Stimulated activated CD4-positive, alpha-beta T cell treated with anti-CD3 and anti-CD28 coated beads, Interleukin-4, amount 100 ng/mL, for 4 hours (primary cell): ENCODE measurements at places on chromosomes 7 and 10.

- DNase-seq = peak; percentile 57
These were observed 1.8 kb downstream of the HNRNPF start for GRCh38 chr10:43407148-43407575.

DNA sequence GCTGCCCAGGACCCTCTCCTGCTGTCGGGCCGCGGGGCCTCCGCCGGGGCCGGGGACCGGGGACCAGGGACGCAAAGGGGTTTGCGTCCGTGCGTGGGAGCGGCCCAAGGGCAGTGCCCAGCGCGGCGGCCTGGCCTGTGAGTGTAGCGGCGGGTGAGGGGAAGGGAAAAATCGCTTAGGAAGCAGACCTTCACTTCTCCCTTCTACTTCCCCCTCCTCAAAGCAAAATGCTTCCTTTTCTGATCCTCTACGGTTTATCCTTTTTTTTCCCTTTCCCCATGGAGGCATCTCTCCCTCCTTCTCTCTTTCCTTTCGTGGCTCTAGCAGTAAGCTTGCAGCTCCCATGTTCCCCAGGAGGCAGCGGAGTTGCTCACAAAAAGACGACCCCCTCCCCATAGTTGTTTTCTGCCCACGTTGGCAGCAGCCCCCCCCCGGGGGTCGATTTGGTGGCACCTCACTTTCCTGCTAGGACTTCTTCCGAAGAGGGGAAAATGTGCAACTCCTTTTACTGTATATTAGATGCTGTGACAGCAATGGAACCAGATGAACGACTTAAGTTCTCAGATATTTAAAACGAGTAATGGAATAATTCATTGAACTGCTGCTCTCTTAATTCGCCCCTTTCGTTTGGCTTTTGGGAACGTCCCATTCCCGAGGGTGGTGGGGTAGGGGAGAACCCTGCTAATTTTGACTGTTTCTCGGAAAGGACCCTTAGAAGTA, 724 bp downstream of the CAPZA2 start:
- no peak for DNase-seq

- DNase-seq = no peak
These were observed 12.9 kb downstream of the HTRA1 start for GRCh38 chr10:122474131-122474818.

DNA sequence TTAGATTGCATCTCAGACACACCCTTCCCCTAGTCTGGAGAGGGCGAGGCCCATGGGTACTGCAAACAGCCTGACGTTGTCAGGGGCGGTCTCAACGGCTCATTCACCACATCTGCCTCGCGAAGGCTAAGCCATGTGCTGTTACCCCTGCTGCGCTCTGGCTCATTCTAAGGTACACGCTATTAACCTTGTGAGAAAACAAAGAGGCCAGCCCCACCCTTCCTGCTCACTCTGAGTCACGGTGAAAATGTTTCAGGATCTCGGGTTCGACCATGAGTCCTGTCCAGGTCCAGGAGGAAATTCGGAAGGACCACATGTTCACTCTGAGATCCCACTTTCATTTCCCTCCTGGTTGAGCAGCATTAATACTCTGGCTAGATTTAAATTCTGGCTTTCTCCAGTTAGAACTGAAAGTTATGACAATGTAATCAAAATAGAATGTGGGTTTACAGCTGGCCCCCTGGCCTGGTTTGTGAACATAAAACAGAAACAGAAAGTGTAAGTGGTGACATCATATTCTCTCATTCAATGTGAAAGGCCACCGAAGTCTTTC, 55.2 kb downstream of the EGFR start:
- DNase-seq = peak; percentile 2

DNA sequence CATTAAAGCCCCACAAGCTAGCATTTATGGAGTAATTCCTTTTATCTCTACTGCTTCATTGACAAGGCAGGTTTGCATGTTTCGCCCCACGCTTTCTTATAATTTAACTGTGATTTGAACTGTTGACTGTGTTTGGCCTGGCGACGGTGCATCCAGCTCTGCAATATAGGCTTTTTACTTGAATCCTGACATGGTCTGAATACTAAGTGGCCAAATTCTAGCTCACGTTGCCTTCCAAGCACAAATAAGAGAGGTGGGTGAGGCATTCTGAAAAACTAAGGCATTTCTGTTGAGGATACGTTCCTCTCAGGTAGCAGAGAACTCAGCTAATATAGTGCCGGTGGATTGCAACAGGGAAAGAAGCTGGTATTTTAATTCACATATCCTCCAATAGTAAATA, 61.8 kb downstream of the NRP1 start:
- DNase-seq = no peak

DNA sequence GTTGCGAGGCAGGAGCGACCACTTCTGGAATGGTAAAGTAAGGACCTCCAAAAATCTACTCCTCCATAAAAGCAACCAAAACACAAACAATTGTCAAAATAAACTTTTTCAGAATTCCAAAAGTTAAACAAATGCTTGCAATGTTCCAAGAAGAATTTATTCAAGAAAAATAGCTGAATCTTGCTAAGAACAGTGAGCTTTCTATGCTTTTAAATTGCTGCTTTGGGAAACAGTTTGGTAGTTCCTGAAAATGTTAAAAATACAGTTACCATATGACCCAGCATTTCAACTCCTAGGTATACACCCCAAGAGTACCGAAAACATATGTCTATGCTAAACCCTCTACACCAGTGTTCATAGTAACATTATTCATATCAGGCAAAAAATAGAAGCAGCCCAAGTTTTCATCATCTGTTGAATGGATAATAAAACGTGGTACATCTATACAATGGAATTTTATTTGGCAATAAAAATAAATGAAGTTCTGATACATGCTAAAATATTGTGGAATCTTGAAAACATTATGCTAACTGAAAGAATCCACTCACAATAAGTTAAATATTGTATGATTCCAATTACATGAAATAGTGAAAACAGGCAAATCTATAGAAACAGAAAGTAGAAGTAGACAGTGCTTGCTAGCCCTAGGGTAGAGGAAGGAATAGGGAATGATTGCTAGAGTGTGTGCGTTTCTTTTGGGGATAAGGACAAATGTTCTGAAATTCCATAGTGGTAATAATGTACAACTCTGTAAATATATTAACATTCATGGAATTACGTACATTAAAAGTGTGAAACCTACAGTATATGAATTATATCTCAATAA, 57.0 kb downstream of the LRRN3 start:
- DNase-seq = no peak

DNA sequence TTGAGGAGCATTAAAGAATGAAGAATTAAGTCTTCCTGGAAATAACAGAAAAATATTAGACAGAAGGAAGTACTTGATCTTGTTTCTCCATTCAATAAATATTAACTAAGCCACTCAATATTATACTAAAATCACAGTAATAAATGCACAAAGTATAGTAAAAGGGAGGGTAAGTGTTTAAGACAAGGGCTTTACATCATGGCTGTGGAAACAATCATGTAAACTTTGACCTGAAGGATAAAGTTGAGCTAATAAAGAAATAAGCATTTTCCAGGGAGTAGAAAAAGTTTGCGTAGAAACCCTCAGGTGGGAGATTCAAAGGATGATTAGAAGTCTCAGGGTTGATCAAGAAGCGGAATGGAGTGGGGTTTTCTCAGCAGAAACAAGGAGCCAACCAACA, 78.2 kb downstream of the SEMA3C start:
- DNase-seq = no peak

DNA sequence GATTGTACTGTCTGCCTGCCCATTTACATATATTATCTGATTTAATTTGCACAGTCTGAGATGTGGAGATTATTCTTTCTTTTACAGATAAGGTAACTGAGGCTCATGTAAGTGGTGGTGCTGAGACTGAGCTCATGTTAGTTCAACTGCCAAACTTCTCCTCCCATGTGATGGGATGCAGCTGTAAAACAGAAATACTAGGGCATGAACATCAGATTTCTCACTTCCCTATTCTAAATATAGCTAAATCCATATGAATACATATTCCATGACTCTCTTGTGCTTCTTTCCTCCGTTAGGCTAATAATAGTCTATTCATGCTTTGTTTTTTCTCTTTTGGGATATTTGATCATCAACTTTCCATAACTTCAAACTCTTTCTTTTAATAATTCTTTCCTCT, 84.7 kb downstream of the PTPRZ1 start:
- no peak for DNase-seq

DNA sequence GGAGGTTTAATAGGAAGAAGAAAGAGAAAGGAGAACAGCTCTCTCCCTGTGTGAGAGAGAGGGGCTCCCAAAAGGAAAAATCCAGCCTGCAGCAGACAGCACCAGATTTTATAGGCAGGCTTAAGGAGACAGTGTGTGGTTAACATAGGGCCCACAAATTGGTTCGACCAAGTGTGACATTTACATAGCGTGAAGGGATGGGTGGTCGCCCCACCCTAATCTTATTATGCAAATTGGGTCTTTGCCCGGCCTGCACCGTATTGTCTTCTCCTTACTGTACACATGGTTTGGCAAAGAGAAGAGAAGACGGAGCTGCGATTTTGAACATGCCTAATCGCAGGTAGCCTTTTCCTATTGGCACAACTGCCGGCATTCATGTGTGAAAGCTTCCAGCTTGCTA, 756.3 kb downstream of the NXPH1 start:
- no peak for DNase-seq

GRCh38 chr10:26621889-26622711, 75.4 kb upstream of the PDSS1 start:
- no peak for DNase-seq

GRCh38 chr10:27624941-27625340, 120.7 kb downstream of the MKX start:
- no peak for DNase-seq

DNA sequence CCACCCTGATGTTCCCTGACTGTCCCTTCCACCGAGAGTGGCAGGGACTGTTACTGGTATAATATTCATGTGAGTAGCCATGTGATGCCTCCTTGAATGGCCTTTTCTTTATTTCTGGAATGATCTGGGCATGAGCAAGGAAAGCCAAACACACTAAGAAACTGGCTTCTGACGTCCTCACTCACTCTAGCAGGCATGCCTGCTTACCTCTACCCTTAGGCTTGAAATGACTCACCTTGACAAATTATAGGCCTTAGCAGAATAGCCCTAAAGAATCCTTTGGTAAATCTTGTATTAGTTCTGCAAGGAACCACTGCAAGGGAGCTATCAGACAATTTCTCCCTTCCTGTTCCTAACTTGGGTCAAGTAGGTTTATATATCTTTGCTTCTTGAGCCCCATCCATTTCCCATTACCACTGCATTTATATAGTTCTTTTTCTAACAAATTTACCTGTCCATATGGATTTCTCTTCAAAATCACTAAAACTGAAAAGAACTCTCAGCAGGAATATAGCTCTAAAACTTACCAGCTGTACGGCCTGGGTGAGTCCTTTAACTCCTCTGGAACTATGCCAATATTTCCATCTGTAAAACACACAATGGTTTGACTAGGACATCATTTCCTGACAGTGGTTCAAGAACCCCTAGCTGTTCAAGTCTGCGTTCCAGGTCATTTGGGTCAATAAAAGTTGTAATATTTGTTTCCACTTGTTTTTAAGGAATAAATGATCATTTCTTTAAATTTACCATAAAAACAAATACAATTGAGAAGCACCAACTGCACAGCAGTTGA, 13.0 kb upstream of the NDUFA5 start:
- DNase-seq = no peak

GRCh38 chr10:110708776-110709443, 64.8 kb downstream of the RBM20 start:
- DNase-seq = no peak

DNA sequence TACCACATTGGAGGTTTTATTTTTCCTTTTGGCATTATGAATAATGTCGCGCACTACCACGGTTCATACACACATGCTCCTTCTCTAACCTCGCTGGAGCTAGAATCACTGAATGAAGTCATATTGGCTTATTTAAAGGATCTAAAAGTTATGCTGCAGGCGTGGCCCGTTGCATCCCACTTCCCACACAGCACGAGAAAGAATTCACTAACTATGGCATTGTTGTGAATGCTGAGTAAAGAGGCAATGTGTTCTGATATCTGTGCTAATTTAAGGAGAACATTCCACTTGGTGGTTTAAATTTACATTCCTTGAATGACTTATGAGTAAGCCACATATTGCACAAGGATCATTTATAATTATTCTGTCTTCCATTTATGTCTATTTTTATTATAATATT, 20.7 kb downstream of the TCERG1L start:
- DNase-seq = no peak

- no peak for DNase-seq
These were observed 954.2 kb downstream of the PCDH15 start for GRCh38 chr10:53846809-53847208.

DNA sequence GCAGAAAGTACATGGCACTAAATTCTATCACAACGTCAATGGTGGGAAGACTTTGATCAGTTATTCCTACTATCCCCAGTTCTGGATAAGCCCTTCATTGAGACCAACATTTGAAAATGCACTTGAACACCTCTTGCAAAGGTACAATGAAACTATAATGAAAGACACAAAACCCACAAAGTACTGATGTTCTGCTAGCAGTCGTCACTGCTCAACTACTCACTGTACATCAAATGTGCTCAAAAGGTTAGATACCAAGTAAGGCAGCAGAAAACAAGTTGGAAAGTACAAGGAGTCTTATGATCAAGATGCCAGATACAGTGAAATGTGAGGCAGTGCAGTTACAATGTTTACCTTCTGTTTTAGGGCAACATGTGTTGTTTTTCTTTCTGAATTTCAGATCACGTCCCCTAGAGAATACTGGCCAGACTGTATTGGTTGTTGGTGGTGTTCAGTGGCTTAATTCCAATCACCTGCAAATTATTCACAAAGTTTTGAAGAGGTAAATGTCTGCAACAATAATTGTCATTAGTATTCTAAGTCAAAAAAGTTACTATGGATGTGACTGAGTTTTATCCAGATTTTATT, 62.4 kb upstream of the WNT16 start:
- no peak for DNase-seq

- no peak for DNase-seq
These were observed 7.8 kb downstream of the NPS start for GRCh38 chr10:127556916-127557315.

DNA sequence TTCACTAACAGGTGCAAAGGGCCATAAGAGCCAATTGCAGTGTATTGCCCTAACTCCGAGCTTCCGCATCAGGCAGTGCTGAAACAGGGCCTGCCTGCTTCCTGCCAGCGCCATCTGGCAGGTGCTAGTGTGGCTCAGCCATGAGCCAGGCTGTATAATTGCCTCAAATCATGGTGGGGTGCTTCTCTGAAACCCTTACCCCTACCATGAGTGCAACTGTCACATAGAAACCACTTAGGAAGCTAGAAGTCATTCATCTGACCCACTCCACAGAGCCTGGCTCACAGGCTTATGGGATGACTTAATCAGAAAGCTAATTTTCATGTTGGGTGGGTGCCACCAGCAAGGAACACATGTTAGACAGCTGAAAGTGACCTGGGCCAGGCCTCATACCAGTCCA, 133.3 kb upstream of the LAMB4 start:
- no peak for DNase-seq

GRCh38 chr7:138387755-138388475, 72.1 kb upstream of the TRIM24 start:
- DNase-seq = no peak

- no peak for DNase-seq
These were observed 6.6 kb downstream of the FLNC start for GRCh38 chr7:128836729-128837348.

- DNase-seq = no peak
These were observed 64.4 kb downstream of the DNAJB9 start for GRCh38 chr7:108634036-108634435.

GRCh38 chr10:114427124-114427852, 23.0 kb upstream of the AFAP1L2 start:
- DNase-seq = no peak
